ENCODE measurements at places on chromosomes 13 and 19. TPM values are rescaled to one million over a fixed set of nuclear protein-coding genes. Genes with fewer than 3 reads are reported as not detected.
A peak's percentile ranks its signal among the peaks of the same experiment; 100 is the strongest.

DNA sequence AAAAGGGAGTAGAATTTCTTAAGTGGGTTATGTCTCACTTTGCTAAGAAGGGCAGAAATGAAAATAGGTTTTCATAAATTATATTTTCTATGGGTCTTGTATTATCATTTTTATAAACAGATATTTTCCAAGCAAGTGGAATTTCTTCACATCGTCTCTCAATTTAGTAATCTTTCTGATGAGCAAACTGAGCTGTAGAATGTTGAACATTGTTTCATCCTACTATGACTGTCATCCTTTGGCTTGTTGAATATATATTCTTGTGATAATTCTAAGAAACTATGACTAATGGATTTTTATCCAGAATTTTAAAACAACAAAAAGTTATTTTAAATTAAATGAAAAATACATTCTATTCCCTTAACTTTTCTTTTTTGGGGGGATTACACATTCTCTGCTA is 313.8 kb downstream of the ENOX1 start:
- H3K27ac ChIP-seq = no peak overlapping the region
- no peak for DNase-seq
- H3K4me3 ChIP-seq = no peak overlapping the region
- no peaks in the 10 kb centered on the region for H3K27me3 ChIP-seq

DNA sequence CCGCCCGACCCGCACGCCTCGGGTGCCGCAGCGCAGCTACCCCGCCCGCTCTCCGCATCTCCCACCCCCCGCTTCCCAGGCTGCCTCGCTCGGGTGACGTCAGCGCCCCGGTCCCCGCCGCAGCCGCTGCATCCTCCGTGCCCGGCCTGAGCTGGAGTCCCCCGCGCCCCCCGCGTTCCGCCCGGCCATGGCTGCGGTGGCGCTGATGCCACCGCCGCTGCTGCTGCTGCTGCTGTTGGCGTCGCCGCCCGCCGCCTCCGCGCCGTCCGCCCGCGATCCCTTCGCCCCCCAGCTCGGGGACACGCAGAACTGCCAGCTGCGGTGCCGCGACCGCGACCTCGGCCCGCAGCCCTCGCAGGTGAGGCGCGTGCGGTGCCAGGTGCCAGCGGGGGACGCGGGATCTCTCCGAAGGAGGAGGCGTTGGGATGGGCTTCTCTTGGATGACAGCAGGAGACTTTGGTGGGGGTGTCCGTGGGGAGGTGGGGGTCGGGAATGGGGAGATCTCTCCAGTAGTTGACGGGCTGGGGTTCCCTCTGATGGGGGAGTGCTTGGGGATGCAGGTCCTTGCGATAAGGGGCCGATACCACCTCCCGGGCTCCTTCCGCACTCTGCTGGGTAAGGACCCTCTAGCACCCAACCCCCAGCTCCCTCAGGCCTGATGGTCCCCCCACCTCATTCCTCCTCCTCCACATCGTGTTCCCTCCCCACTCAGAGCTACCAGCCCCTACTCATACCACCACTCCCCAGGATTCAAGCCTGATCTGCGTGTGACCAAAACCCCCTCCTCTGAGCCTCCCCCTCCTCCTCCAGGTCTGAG is at the start of gene TMEM59L:
TSS of gene TMEM59L (plus strand) at position 99 of the 817 bp plus-strand sequence. CDS start at position 188, 89 bp downstream.
- DNase-seq = no peak
- no peak within 1 kb of the TSS for H3K4me3 ChIP-seq
- peaks cover 19% of the 10 kb centered on the region for H3K4me1 ChIP-seq
- no peaks in the 10 kb centered on the region for H3K36me3 ChIP-seq
- no peak within 1 kb of the TSS for H3K27ac ChIP-seq

TMEM145 gene
- 1.2 TPM for total RNA-seq

GRCh38 chr19:13154241-13154778 is 4.1 kb downstream of the IER2 start:
- peak; percentile 67 for DNase-seq
- no peaks in the 10 kb centered on the region for H3K27me3 ChIP-seq
- peak overlapping the region; percentile 99 for H3K4me3 ChIP-seq
- peak overlapping the region; percentile 98 for H3K27ac ChIP-seq
- H3K36me3 ChIP-seq = peaks cover 15% of the 10 kb centered on the region

DACH1 gene
- total RNA-seq = 0.53 TPM

DNA sequence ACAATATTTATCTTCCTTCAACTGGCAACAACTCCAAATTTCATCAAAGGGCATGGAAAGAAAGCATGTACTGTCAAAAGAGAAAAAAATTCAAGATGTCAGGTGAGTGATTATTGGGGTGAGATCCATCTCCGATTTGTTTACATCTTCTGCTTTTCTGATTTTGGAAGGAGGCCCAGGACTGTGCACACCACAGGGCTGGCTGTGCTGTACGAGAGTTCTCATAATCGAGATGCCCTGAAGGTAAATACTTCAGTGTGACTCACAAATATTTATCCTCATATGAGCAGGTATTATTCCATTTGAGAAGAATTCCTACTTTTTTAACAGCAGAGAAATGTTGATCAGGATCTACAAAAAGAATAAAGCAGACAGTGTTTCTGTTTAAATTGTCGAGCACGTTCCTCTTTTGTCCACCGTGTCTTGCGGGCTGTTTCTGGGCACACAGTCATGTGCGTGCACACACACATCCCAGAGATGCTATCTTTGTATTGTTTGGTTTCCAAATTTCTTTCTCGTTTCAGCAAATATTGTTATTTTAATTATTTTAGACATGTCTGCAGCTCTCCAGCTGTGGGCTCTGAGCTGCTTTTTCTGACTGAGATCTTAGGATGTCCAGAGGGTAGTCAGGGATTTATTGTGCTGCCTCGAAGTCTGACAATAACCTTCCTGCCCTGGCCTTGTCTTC is 103.8 kb downstream of the KL start:
- peak overlapping the region; percentile 32 for H3K4me3 ChIP-seq
- peaks cover 34% of the 10 kb centered on the region for H3K36me3 ChIP-seq
- no peaks in the 10 kb centered on the region for H3K27me3 ChIP-seq
- H3K27ac ChIP-seq = peak overlapping the region; percentile 98

DNA sequence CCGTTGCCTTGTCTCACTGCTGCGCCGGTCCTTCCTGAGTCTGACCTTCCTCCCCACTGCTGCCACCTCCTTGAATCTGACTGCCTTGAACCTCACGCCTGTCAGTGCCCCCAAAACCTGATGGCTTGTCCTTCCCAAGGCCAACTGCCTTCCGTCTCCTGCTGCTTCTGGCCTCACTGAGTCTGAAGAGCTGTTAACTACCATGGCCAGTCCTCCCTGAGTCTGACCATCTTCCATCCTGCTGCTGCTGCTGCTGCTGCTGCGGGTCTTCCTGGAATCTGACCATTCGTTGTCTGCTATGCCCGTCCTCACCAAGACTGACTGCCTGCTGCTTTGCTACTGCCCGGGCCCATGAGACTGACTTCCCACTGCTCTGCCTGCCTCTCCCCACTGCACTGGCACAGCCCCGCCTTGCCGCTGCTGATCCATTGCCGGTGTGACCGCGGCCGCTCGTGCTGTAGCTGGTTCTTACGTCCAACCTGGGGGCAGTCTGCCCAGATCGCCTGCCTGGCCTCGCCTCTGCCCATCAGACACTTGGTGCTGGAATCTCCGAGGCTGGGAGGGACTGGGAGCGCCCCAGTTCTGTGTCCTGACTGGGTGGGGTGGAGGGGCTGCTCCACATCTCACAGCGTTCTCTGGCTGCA is 2.9 kb upstream of the RCN3 start:
- H3K27me3 ChIP-seq = peaks cover 27% of the 10 kb centered on the region
- H3K4me3 ChIP-seq = peak overlapping the region; percentile 28
- H3K36me3 ChIP-seq = no peaks in the 10 kb centered on the region
- H3K27ac ChIP-seq = no peak overlapping the region
- no peaks in the 10 kb centered on the region for H3K4me1 ChIP-seq

GRCh38 chr19:29715701-29716581 is 880 bp upstream of the C19orf12 start:
- peak overlapping the region; percentile 66 for H3K27ac ChIP-seq
- no peaks in the 10 kb centered on the region for H3K27me3 ChIP-seq
- H3K4me1 ChIP-seq = peaks cover 7% of the 10 kb centered on the region
- H3K4me3 ChIP-seq = peak overlapping the region; percentile 92

CGB3 gene
- not detected for total RNA-seq

DNA sequence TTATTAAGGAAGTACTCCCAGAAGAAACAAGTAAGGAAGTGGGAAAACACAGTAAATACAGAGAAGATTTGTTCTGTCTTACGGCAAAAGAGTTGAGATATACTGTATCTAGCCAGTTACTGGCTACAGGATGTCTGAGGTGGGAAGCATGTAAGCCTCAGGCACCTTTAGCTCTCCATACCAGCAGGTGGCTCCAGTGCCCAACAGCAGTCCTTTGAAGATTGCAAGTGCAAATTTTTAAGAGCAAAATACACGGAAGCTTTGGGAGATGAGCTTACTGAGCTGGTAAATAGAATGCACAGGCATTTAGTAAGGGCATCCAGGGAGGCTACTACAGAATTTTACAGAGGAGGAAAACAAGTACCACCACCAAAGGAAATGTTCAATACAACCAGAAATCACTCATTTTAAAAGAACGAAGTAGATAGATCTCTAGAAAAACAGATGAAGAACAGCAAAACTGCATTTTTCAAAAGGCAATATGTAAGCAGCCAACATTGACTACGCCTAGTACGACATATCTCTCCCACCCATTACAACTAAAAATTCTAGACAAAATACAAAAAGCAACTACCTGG is 57.9 kb upstream of the VSTM2B start:
- H3K4me3 ChIP-seq = no peak overlapping the region
- H3K36me3 ChIP-seq = no peaks in the 10 kb centered on the region
- H3K4me1 ChIP-seq = no peaks in the 10 kb centered on the region
- DNase-seq = peak; percentile 20

DNA sequence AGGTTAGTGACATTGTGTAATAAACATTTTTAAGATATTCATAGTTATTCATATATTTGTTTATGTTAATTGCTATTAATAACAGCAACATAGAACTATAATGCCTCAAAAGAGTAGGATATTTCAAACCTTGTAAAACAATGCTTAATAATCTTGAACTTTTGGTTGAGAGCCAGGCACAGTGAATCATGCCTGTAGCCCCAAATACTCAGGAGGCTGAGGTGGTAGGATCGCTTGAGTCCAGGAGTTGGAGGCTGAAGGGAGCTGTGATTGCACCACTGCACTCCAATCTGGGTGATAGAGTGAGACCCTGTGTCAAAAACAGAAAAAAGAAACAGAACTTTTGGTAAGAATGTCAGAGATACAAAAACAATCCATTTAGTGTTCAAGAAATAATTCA is 213.9 kb upstream of the SLITRK1 start:
- DNase-seq = no peak
- H3K4me3 ChIP-seq = no peak overlapping the region
- H3K27me3 ChIP-seq = no peaks in the 10 kb centered on the region

GRCh38 chr19:51546650-51547396 is 15.4 kb upstream of the SIGLEC6 start:
- no peak overlapping the region for H3K27ac ChIP-seq
- DNase-seq = no peak
- no peaks in the 10 kb centered on the region for H3K4me1 ChIP-seq
- H3K4me3 ChIP-seq = no peak overlapping the region

DNA sequence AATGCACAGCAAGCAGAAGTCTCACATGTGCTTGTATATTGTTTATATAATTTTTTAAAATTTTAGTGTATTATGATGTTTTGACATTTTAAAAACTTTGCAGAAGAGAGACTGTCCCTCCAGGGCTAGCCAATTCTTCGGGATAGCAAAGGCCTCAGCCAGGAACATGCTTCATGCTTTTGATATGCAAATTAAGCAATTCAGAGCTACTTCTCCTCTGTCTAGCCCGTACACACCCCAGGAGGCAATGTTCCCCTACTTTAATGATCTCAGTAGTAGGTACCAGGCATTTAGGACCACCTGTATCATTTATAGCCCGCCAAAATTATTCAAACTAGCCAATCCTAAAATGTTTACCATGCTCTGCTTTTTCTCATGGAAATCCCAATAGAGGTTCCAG is 1116.2 kb downstream of the OLFM4 start:
- H3K27ac ChIP-seq = no peak overlapping the region
- H3K4me3 ChIP-seq = no peak overlapping the region
- H3K36me3 ChIP-seq = no peaks in the 10 kb centered on the region
- no peaks in the 10 kb centered on the region for H3K27me3 ChIP-seq

RASIP1 gene
- 1.3 TPM for total RNA-seq

DNA sequence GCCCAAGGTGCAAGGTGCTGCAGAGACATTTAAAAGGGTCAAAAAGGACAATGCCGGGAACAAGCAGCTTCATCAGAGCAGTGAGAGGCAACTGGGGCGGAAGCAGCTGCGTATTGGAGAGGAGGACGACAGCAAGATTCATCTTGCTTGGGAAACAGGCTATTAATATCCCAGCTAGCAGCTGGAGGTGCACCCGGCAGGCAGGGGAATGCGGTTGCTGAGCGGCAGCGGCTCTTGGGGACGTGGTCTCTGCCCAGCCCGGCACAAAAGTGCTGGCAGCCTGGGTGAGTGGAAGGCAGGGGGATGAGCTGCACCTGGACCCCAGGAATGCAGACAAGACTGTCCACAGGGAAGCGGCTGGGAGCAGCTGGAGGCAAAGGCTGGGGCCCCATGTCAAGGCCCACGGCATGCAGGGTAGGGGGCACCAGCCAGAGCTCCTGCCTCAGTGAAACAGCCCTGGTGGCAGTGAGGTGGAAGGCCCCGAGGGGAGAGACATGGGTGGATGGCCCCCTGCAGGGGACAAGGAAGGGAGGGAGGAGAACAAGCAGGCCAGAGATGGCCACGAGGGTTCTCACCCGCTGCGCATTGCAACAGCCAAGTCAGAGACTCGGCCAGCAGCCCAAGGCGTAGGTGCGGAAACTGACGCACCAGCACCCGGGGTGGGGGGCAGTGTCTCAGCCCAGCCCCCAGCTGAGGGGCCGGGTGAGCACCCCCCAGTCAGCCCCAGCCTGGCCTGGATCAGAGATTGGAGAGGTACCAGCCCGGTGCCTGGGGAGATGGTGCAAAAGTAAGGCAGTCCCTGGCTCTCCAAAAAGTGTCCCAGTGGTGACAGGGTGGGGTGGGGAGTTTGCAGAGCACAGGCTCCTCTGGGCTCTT is 34.4 kb downstream of the PEPD start:
- H3K27me3 ChIP-seq = no peaks in the 10 kb centered on the region
- H3K36me3 ChIP-seq = no peaks in the 10 kb centered on the region
- H3K4me3 ChIP-seq = no peak overlapping the region
- DNase-seq = no peak

RFPL4AL1 gene
- total RNA-seq = not detected

- DNase-seq = no peak
- no peak overlapping the region for H3K4me3 ChIP-seq
- H3K4me1 ChIP-seq = peaks cover 7% of the 10 kb centered on the region
- no peak overlapping the region for H3K27ac ChIP-seq
- H3K27me3 ChIP-seq = no peaks in the 10 kb centered on the region
- H3K36me3 ChIP-seq = no peaks in the 10 kb centered on the region
Measured at GRCh38 chr19:37074111-37074510, 4.1 kb upstream of the ZNF420 start.
